Caki2 (cell line): ENCODE measurements at places on chromosomes 13 and 19. TPM values are rescaled to one million over a fixed set of nuclear protein-coding genes. Genes with fewer than 3 reads are reported as not detected.

The ZNF581 gene
- 10.8 and 23.3 TPM in 2 replicates for total RNA-seq

DNA sequence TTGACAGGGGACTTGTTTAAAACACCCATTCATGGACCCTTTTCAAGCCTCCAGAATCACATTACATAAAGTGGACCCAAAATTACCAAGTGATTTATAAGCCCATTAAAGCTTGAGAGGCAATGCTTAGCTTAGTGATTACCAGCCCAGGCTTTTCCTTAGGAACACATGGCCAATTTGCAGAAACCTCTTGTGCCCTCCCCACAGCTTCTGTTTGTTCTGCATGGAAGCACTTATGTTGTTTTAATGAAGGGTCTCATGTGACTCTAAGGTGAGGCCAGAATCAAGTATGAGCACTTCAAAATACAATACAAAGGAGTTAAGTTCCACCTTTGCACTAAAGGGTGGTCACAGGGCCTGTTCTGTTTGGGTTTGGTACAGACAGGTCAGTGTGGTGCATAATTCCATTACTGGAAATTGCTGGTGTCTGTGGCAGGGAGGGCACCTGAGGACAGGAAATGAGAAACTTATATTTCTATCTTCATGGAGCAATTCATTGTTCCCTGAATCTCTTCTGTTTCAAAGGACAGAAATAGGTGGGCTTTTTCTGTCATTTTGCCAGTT, 15.3 kb downstream of the ZNF486 start:
- DNase-seq, result no peak

- no peak for DNase-seq
Measured at GRCh38 chr19:2952953-2953481, 8.2 kb upstream of the ZNF77 start.

DNA sequence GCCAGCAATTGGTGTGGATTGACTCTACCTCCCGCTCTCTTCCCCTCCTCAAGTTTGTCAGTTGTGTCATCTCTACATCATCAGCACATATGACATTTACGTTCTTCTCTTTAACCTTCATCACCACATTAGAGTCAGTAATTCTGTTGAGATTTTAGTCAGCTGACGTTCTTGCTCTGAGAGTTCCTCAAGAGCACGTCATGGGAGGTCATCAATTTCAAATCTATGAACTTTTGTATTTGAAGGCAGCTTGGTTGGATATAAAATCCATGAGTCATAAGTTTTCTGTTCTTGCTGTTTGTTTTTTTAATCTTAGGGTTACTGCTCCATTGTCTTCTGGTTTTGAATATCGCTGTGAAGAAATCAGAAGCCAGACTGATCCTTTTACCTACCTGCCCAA, 21.8 kb upstream of the ARGLU1 start:
- DNase-seq, result no peak
